ENCODE measurements at places on chromosomes 7 and 10.

GRCh38 chr10:122515022-122515424 is 45.5 kb upstream of the DMBT1 start:
- no peak for DNase-seq

GRCh38 chr7:82566752-82567151 is 123.2 kb upstream of the CACNA2D1 start:
- DNase-seq, result no peak

DNA sequence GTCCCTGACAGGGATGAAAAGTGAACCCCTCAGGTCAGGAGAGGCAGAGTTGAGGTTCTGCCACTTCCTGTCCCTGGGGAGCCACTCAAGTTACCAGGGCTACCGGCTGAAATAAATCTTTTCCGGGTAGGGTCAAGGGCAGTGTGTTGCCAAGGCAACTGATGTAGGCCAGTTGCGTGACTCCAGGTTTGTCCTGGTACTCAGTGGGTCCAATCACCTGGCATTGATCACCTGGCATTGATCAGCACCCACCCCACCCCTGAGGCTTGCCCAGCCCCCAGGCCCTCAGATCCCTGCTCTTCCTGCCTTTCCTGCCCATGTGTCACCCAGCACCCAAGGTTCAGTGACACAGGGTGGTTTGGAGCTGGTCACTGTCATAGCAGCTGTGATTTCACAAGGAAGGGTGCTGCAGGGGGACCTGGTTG is 5.9 kb downstream of the SAP25 start:
- DNase-seq, result peak; percentile 20

DNA sequence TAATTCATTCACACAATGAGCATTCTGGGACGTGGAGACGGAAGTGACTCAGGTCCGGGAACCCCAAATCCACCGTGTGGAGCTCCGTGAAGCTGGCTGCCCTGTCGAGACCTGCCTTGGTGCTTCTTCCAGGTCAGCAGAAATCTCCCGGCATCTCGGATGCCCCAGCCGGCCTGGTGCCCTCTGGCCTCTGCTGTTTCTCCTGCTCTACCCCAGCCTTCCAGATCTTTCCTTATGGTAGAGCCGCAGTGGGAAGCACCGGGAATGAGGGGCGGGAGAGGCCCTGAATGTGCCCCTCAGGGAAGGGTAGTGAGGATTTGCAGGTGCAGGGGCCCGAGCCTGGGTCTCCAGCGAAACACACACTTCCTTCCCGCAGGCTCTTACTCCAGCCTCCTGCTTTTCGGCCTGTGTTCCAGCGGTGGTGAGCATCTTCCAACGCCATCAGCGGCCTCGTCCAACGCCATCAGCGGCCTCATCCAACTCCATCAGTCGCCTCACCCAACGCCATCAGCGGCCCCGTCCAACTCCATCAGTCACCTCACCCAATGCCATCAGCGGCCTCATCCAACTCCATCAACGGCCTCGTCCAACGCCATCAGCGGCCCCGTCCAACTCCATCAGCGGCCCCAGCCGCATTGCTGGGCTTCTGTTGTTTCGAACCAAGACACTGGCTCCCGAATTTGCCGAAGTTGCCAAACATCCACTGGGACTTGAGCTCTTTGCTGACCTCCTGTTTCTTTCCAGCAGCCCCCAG is 57.1 kb upstream of the PDGFA start:
- DNase-seq, result no peak

DNA sequence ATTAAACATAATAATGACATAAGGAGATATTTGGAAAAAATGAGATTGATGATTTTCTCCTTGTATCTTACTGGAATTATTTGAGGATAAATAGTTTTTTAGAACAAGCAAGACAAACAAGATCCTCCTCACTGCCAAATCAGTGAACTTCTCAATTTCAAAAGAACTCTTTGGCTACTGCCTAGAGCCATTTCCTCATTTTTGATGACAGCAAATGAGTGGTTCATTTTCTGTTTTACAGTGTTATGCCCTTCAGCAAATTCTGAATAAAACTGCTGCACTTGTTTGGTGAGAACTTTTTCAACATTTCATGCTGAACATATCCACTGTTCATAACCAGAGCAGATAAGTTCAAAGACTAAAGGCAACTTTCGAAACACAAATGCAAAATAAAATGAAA is 42.5 kb upstream of the AHR start:
- DNase-seq, result no peak

- peak; percentile 86 for DNase-seq
Observed at GRCh38 chr10:93746844-93747284, 10.9 kb upstream of the LGI1 start.

DNA sequence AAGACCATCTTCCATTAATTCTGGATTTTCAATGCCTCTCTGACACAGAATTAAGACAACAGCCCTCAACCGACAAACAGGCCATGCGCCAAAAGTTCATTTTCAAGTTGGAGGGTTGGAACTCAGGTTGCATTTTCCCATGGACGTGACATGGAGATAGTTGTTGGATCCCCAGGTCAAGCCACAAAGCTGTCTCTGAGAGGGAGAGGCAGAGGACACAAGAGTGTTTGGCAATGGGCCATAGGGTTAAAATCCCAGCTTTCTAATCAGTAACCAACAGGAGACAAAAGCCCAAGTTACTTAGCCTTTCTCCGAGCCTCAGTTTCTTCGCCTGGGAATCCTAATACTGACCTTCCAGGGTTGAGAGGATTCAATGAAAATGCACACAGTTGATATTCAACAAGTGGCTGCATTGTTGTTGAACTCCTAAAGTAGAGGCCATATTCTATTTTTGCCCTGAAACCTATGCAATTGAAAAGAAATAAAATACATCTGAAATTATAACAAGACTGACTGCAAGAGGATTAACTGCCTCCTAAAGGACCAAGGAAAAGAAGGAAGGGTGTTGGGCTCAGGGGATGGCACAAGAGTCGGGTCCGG is 44.3 kb downstream of the SORBS1 start:
- no peak for DNase-seq

DNA sequence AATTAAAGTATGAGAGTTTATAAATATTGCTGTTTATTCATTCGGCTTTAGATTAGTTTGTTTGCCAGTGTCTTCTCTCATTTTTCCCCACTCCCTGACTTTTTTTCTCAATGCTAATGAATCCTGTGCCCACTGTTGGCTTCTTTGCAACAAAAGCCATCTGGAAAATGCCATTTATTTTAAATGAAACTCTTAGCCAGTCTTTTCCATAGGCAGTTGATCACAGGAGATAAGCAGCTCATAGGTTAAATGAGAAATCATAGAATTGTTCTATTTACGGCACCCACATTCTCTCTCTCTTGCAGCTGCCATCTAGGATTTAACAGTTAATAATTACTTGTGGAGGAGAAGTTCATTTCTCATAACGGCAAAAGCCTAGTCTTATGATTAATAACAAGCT is 249.3 kb upstream of the POM121L12 start:
- DNase-seq, result no peak

DNA sequence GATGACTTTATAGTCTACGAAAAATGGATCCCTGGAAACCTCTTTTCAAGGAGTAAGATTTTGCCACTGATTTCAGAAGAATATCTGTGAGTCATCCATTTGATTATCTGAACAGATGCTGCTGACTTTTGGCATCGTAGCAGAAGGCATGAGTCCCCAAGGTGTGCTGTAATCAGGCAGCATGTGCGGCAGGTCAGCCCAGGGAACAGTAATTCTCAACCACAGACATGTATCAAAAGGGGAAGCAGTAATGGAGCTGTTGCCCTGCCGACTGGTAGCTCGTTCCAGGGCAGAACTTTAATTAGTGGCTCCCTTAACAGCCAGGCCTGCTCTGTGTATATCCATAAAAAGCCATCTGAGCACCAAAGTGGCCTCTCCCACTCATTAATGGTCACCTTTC is 5.7 kb upstream of the VWC2 start:
- DNase-seq, result no peak

GRCh38 chr7:74424291-74424880 is 29.3 kb upstream of the GTF2IRD1 start:
- DNase-seq, result no peak

DNA sequence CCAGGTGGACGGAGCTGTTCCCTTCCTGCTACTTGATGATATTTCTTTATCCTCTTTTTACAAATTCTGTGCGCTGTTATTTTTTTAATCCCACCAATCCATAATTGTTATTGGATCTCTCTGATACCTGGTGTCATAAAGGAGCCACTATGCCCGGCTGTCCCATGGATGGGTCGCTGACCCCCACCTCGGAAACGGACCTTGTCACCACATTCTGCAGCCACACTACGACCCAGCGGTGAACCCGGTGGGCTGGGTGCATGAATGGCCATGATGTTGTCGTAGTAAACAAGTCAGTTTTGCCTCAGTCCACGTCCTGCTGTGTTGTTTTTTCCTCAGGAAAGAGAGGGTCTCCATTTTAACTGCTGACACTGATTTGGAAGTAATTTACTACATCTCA is 112.2 kb downstream of the PKD1L1 start:
- DNase-seq, result no peak

- no peak for DNase-seq
Observed at GRCh38 chr7:87028636-87029035, 30.8 kb downstream of the ELAPOR2 start.

GRCh38 chr10:71269301-71270288 is 49.5 kb upstream of the SLC29A3 start:
- peak; percentile 91 for DNase-seq

GRCh38 chr7:137978464-137979237 is 23.2 kb downstream of the CREB3L2 start:
- no peak for DNase-seq

DNA sequence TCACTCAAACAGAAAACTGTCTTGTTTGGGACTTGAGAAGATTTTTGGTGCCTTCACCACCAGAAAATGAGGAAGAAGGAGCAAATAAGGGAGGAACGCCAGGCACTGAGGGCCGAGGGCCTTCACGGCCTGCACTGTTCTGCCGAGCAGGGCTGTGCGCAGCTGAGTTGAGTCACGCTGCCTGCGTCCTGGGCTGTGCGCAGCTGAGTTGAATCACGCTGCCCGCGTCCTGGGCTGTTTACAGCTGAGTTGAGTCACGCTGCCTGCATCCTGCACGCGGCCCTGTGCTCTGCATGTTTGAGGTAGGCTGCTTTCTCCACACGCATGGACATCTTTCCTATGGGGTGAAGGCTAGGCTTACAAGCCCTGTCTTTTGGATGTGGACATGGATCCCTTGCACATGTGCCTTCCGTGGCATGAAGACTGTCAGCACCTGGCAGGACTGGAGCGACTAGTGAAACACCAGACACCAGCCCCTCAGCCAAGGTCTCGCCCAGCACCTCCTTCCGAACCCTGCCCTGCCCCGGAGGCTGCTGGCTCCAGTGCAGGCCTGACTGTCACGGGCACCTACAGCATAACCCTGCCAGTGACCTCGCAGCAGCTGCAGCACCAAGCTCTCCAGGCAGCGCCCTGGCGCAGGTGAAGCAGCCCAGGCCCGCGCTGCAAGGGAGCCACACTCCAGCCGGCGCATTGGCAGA is 96.7 kb downstream of the HTR5A start:
- DNase-seq, result no peak

DNA sequence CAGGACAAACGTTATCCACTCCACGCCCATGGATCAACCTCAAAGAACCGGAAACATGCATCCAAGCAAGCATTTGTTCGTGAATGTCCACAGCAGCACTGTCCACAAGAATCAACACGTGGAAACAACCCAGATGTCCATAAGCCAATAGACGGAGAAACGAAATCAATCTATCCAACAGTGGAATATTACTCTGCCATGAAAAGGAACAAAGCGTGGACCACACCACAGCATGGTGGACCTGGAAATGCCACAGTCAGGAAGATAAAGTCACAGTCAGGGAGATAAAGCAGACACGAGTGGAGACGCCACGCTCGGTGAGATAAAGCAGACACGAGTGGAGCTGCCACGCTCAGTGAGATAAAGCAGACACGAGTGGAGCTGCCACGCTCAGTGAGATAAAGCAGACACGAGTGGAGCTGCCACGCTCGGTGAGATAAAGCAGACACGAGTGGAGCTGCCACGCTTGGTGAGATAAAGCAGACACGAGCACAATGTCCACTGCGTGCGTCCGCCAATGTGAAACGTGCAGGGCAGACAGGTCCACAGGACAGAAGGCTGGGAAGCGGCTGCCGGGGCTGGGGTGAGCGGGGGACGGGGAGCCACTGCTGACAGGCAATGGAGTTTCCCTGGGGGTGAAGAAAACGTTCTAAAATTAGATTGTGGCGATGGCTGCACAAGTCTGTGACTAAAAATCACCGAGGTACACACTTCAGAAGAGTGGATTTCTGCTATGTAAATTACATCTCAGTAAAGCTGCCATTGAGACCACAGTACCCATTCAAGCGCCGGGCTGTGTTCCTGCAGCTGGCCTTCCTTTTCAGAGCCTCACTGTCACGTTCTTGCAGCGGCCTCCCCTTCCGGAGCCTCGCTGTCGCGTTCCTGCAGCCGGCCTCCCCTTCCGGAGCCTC is 10.6 kb downstream of the GPER1 start:
- no peak for DNase-seq

- no peak for DNase-seq
Observed at GRCh38 chr10:112343056-112343806, 30.7 kb upstream of the ACSL5 start.

DNA sequence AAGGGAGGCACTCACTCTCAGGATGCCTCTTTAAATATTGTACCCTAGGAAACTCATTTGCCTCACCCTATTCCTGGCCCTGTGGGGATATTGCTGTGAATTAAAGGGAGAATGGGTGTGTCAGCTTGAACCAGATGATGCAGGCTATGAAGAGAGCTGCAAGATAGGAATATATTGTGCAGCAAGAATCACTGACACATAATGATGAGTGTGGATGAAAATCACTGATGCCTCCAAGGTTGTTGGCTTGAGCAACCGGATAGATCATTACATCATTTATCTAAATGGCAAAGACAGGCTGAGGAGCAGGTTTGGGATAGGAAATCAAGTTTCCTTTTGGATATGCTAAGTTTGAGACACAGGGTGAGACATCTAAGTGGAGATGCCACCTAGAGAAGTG is 6.2 kb downstream of the SLC26A4 start:
- DNase-seq, result no peak

GRCh38 chr10:26550774-26551526 is 112.8 kb downstream of the APBB1IP start:
- DNase-seq, result peak; percentile 47

- no peak for DNase-seq
Observed at GRCh38 chr10:6558759-6559461, 21.2 kb downstream of the PRKCQ start.

GRCh38 chr10:43399320-43400310 is 9.4 kb downstream of the HNRNPF start:
- no peak for DNase-seq

DNA sequence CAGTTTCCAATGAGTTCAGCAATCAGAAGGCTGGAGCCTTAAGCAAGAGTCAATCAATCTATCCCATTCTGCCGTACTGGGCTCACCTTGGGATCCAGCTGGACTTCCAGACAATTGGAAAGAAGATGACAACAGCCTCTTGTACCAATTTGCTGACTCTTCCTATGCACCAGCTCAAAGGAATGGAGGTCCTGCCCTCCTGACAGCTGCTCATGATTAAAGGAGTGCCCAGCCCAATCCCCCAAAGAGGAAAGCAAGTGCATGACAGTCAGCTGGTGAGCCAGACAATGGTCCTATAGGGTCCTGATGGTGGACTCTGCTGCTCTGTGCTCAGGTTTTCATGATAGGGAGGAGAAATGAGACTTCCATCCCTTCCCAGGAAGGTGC is 25.1 kb downstream of the VSTM4 start:
- no peak for DNase-seq

- no peak for DNase-seq
Observed at GRCh38 chr7:93046641-93047040, 71.1 kb downstream of the SAMD9 start.

GRCh38 chr7:139060695-139061237 is 24.9 kb upstream of the ZC3HAV1L start:
- no peak for DNase-seq

- DNase-seq, result no peak
Observed at GRCh38 chr10:126930131-126930882, 25.1 kb downstream of the DOCK1 start.

GRCh38 chr10:78337016-78337415 is 303.4 kb downstream of the RPS24 start:
- DNase-seq, result peak; percentile 7

Data from H9 (cell line).